ENCODE measurements at places on chromosomes 6 and 20. TPM values are rescaled to one million over a fixed set of nuclear protein-coding genes. Genes with fewer than 3 reads are reported as not detected.

GRCh38 chr6:34441526-34441925 is 15.7 kb upstream of the RPS10 start:
- no peak for DNase-seq

DNA sequence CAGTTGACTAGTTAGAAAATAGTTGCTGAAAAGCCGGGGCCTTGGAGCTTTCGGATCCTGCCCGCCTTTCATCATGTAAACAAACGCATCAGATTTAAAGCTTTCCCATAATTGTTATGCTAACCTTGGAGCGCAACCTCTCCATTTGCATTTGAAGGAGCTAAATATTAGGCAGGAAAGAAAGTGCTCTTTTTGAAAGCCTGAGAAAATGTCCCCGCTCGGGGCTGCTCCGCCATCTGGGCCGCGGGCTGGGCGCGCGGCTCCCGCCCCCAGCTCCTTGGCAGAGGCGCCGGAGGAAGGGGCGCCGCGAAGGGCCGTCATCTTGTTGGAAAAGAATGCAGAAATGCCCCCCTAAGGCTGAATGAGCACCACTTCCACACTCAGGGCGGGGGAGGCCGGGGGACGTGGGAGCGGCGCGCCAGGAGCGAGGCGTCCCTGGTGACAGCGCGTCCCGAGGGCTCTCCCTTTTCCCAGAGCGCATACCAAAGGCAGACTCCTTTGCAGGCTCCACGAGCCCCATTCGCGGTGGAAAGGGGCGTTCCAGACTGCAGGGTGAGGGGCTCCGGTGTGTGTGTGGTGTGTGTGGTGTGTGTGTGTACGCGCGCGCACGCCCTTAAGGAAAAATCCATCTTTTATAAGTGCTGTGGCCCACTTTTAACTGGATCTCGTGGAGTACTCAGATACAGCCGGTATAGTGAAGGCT is 145.6 kb upstream of the ID4 start:
- DNase-seq = no peak

Gene FAM210B
- 32.2 TPM for total RNA-seq

DNA sequence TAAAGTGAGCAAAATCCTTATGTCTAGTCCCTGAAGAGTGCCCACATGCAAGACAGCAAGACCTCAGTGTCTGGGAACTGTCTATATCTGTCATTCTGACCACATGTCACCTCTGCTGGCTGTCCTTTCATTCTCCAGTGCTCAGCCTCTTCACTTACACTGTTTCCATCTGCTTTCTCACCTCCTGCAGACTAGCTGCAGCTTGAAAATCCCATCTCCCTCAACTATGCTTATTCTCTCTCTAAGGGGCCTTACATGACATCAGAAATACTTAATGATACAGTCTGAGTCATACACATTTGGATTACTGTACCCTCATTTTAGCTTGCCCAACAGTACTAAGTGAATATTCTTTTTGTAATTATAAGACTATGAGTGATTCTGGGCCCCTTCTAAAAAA is 587.8 kb downstream of the EPM2A start:
- no peak for DNase-seq

- DNase-seq = no peak
Observed at GRCh38 chr20:1805816-1806215, 89.4 kb upstream of the SIRPA start.

DNA sequence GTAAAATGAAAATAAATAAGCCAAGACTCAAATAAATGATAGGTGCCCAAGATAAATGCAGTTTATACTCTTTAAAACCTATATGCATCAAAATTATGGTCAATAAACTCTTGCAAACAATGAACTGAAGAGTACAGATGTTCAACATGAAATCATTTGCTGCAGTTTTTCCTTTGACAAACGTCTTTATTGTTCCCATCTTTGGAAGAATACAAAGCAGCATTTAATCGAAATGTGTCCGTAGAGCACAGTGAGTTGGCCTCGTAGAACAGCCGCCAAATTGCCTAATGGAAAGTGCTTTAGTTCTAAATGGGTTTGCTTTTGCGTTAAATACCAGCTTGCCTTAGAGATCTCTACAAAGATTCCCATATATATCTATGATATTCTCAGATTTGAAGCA is 447.4 kb downstream of the PKHD1 start:
- no peak for DNase-seq
